ENCODE measurements at places on chromosomes 7 and 10.

DNA sequence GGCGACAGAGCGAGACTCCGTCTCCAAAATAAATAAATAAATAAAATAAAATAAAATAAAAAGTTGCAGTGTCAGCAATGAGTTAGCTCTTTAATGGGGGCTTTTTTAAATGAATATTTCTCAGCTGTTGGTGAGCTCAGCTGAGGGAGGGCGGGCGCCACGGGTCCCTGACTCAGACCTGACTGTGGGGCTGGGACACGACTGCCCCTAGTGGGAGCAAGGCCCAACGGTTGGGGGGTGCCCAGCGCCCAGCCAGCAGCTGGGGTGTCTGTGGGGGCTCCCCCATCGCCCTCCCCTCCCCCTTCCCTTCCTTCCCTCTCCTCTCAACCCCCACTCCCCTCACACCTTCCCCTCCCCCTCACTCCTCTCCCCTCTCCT is 46.6 kb downstream of the PWWP2B start:
- DNase-seq: peak; percentile 58

GRCh38 chr7:119964788-119965542 is 308.0 kb upstream of the KCND2 start:
- DNase-seq: no peak

- no peak for DNase-seq
These were observed 37.4 kb downstream of the AMZ1 start for GRCh38 chr7:2725178-2726105.

- DNase-seq: no peak
These were observed 90.0 kb downstream of the SLIT1 start for GRCh38 chr10:97095701-97096260.

All from T-helper 1 cell (primary cell).